ENCODE measurements at places on chromosomes 4 and X.
A peak's percentile ranks its signal among the peaks of the same experiment; 100 is the strongest.

DNA sequence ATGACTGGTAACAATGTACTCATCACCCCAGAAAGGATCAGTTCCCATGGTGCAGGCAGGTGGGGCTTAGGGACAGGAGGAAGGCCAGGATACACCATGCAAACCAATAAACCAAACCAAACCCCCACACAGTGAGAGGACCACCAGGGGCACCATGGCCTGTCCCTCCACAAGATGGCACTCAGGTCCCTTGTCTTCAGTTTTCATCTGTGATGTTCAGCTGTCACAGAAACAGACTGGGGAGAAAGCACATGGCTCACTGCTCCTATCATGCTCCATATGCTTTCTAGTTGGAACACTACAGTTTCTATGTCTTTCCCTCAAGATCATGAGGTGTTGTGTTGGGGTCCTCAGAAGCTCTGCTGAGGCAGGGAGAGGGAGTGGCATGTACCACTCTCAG lies 10.1 kb downstream of the HS3ST1 start:
- DNase-seq, result peak; percentile 21

- DNase-seq, result peak; percentile 83
Measured at GRCh38 chrX:71098302-71098701, 2.7 kb downstream of the FOXO4 start.

DNA sequence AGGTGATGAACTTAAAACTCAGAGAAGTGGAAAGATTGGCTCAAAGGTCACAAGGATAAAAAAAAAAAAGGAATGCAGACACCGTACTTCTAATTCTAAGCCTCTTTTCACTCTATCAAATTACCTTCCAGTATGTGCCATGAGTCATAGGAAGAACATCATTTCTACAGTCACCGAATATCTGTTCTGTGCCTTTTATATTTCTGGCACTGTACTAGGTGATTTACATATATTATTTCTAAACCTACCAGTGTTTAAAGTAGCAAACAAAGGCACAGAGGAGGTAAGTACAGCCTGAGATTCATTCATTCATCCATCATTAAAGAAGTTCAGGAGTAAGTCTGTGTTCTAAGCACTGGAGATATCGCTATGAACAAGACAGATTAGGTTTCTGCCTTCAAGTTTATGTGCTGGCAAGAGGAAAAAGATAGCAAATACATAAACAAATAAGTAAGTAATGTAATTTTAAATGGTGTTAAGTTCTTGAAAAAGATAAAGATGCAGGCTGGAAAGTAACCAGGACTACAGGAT lies 65.3 kb downstream of the PALLD start:
- DNase-seq, result no peak

DNA sequence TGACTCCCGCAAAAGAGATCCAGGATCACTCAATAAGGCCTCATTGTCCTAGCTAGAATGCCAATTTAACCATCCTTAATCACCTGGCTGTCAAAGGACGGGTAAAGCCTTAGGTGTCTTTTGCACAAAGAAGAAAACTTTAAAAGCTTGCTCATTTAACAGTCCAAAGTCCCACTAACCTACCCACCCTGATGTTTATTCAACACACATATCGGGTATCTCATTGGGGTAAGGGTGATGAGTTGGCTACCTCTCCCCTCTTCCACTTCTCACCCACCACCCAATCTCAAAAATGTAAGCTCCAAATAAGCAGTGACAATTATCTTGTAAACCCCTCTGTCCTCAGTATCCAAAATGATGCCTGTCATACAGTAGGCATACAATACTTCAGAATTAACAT lies 988 bp upstream of the SRD5A3 start:
- no peak for DNase-seq

- DNase-seq, result peak; percentile 24
Measured at GRCh38 chrX:3699821-3700381, 13.5 kb downstream of the PRKX start.

DNA sequence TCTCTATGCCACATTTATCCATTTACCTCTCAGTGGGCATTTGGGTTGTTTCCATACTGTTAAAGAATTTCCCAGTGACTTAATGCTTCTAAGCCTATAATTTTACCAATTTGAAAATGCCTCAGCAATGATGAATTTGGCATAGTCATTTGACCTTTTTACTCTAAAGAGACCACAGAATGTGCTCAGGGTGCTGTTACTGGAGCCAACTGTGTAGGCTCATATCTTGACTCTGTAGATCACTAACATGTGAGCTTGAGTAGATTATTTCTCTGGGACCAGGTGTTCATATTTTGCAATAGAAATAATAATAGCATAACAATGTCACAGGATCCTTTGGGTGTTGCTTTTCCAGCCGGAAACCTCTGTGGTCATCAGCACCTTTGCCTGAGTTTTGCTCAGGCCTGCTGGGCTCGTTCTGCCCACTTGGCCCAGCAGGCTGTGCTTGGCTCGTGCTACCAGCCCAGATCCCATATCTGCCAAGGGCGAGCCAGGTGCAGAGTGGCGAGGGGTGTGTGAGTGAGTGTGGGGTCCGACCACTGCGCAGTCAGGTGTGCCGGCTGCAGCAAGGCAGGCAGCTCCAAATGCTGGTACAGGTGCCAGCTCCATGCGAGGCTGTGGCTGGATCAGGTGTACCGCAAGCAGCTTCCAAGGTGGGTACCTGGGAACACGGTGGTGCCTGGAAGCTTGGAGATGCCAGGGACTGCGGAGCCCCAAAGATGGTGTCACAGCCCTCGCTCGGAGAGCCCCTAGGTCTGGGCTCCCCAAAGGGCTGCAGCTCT lies 70.6 kb upstream of the ANK2 start:
- no peak for DNase-seq

DNA sequence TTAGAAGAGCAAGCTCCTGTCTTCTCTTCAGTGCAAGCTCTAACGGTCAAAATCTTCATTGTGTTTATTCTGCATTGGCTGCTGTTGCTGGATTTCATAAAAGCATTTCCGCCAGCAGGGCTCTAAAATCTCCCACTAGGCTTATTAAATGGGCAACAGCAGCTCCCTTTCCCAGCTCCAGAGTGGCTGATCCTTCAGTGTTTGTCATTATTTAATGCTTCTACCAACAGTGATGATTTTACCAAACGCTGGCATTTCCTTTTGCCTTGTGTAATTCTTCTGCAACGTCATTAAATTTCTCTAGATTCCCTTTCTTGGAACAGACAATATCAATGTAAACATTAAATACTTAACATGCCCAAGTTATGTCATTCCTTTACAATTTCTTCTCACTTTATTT lies 20.1 kb downstream of the SLC7A11 start:
- no peak for DNase-seq

DNA sequence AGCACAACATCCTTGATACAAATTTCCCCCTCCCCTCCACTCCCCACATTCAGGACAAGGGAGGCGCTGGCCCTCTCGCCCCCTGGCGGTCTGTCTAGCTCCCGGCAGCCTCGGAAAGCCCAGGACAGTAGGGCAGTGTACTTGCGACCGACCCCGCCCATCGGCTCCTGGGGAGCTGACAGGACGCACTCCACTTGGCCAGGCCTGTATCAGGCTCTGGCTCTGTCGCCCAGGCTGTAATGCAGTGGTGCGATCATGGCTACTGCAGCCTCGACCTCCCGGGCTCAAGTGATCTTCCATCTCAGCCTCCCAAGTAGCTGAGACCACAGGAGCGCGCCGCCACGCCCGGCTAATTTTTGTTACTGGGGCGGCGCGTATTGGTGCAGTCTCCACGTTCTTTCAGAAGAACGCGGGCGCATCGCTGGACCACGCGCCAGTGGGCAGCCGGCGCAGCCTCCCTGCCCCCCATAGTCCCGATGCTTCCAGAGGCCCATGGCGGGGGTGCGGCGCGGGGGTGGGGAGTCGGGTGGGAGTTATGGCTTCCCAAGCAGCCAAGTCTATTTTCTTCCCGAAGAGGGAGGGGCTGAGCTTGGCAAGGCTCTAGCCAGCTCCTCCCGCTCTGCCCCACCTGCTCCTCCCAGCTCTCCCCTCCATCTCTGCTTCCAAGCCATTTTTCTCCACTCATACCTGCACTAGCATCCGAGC lies 7.8 kb upstream of the AKAP14 start:
- DNase-seq, result peak; percentile 66

All from CD4-positive, alpha-beta T cell treated with Interleukin-21 for 1 hour (primary cell).